SW480 (cell line): ENCODE measurements at places on chromosomes 7 and 10.
A peak's percentile ranks its signal among the peaks of the same experiment; 100 is the strongest.

- no peak for DNase-seq
Measured at GRCh38 chr7:20556091-20556490, 59.4 kb upstream of the ABCB5 start.

DNA sequence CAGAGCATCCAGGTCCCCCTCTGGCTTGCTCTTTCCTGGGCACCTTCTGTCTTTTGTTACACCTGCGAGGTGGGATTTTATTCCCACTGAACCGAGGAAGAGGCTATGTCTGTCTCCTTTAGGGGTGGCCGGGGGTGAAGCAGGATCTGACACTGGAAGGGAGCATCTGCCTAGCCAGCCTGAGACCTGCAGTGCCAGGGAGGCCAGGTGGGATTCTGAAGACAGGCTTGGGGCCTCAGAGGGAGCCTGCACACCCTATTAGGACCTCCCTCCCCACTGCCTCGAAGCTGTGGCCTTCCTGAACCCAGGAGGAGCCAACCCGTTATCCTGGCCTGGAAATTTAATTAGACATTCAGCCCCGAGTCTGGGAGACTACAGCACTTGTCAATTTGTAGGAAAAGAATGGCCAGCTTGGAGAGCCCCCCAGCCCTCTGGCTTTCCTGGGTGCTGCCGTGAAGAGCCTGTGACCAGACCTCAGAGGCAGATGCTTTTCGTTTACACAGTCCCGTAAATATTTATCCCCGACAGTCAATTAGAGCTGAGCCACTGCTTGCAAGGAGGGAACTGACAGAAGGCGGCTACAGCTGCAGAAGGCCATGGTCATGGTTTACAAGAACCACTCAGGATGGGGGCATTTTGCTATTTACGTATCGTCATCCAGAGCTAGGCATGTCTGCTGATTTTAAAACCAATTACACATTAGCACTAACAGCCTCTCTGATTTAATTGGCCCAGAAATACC, 19.7 kb downstream of the CHAT start:
- DNase-seq, result no peak

DNA sequence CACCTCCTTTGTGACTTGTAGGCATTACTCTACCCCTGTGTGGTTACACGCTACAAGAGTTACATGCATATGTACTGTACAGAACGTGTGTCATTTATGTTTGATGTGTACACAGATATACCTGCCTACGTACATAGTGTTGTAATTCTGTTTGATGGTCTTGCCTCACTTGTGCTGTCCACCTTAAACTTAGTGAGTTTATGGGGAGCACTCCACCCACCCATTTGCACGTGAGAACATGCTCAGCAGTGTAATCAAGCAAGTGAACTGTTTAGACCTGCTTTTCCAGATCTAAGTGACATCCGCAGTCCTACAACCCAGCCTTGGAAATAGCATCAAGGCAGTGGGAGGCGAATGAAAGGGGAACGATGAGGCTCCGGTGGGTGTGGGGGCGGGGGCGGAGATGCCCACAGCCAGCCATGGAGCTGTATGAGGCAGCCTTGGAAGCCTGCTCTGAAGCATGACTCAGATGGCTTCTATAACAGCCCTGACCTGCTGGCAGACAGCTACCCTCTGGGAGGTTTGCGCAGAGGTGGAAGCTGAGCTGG, 52.1 kb downstream of the SUFU start:
- no peak for DNase-seq

DNA sequence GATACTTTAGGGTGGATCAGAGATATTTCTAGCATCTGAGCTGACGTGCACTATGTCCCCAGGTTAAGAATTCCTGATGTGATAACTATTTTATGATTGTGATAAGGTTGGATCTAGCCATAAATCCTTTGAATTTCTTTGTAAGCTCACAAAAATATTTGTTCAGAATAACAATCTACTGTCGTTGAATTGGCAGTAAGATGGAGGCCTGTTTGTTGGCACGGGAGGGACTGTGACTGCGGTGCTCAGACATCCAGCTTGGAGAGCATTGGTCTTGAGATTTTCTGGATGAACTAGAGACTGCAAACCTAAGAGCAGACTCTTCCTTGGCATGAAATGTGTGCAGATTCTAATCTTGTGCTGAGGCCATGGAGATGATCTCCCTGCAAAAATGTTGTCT, 131.1 kb downstream of the LRRC4 start:
- DNase-seq, result no peak

GRCh38 chr7:155710530-155710929, 66.1 kb downstream of the RBM33 start:
- DNase-seq, result no peak

DNA sequence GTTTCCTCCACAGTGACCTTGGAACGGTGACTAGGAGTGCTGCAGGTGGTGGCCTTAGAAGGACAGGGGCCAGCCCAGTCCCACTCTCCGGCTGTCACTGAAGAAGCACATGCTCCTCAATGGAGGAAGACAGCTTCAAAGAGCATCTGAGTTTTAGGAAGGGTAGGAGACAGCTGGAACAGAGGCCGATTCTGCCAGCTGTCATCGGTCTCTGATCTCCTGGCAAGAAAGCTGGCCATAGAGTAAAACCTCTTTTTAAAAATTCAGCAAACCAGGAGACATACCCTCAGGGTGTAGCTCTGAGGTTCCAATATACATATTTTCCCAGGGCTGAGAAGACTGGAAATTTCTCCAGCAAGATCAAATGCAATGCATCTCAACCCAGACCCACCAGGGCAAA, 55.9 kb downstream of the KCNMA1 start:
- DNase-seq, result no peak

DNA sequence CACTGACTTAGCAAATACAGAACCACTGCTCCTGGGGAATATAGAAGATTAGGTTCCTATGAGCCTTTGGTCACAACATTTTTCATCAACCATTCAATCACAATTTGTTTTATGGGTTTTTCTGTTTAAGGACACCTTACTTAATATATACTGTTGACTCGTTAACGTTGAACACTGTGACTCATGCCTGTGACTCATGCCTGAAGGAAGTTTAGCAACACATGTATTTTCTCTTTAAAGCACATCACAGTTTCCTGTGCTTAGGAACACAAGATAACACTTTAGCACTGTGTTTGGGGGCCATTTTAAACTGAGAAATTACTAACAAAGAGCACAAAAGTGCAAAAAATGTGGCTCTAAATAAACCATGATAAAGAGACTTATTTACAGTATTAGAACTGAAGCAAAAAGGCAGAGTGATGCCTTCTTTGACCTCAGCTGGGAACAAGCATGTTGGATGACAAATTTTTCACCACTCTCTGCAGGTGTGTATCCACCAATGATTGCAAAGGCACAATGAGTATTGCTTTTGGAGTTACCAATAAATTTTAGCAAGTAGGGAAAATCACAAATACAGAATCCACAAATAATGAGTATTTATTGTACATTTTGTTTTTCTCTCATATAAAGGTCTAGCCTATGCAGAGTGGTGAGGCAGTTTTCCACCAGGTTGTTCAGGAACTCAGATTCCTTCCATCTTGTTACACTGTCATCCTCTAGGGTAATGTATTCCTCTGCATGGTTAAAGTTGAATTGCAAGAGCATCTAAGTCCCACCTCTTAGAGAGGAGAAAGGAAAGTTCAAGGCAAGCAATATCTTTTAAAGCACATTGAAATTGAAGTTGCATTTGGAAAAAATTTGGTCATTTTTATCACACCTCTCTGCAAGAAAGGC, 7.3 kb downstream of the FGFBP3 start:
- DNase-seq, result peak; percentile 81

GRCh38 chr7:158109364-158110033, 478.1 kb downstream of the PTPRN2 start:
- peak; percentile 21 for DNase-seq

- no peak for DNase-seq
Measured at GRCh38 chr10:47441938-47442337, 42.0 kb downstream of the ANXA8 start.

- no peak for DNase-seq
Measured at GRCh38 chr10:128336401-128336800, 210.2 kb upstream of the MKI67 start.

- no peak for DNase-seq
Measured at GRCh38 chr10:97355571-97355975, 21.0 kb upstream of the FRAT2 start.

DNA sequence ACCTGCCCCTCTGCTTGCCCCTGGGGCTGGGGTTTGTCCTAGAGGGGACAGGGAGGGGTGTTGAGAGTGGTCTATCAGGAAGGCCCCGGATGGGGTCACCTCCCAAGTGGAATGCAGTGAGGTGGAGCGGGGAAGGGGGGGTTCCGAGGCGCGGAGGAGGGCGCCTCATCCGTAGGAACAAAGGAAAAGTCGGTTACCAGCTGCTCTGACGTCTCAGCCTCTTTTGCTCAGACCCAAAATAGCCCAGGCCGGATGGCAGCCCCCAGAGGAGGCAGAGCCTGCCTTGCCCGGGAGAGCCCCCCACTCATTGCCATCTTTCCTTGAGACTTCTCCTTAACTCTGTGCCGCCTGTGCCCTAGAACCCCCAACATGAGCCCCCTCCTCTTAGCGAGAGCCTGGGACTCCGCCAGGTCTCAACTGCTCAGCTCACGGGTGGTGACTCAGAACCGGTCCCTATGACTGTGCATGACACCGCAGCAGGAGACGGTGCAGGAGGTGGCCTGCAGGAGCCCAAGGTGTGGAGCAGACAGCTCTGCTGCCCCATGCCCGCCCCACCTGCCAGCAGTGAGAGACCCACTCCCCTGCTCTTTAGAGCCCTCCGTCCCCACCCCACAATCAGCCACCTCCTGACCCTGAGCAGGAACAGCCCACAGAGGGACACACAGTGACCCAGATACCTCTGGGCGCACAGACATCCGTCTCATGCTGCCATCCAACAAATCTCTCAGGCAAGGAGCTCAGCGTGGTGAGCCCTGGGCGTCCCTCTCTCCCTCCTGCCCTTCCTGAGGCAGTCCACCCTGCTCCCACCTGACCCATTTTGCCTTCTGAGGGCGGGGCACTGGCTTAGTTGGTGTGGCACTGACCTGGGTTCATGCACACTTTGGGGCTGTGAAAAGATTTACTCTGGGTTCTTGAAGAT, 13.1 kb downstream of the STX1A start:
- DNase-seq, result no peak

DNA sequence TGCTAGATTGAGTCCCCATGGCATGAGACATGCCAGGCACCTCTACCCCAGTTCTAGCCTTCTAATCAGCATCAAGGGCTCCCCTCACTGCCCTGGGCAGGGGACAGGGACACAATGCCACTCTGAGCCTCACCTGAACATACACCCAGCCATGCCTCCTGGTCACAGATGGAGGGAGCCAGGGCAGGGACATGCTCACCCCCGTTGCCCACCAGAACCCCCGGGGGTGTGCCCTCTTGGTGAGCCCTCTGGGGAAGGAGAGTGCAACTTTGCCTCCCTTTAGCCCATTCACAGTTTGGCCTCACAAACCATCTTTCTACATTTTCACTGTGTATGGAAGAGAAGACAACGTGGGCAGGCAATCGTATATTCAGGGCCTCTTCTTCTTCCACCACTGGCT, 167.2 kb downstream of the LCOR start:
- DNase-seq, result no peak

- no peak for DNase-seq
Measured at GRCh38 chr7:17844022-17844421, 96.3 kb downstream of the SNX13 start.

GRCh38 chr7:5704534-5704922, 76.9 kb downstream of the RNF216 start:
- DNase-seq, result peak; percentile 74

DNA sequence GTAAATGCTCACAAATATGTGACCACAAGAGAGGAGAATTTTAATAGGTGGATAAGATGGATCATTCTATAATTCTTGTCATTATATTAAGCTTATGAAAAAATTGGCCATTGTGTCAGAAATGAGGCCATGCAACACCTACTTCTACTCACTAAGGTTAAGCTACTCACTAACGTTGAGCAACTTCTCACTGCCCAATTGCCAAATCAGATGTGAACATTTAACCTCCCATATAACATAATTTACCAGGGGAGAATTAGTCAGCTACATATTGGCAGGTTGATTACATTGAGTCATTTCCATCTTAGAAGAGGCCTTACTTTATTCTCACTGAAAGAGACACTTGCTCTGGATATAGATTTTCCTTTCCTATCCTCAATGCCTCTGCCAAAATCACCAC, 211.2 kb upstream of the DGKB start:
- DNase-seq, result no peak

GRCh38 chr10:1605999-1606940, 131.1 kb downstream of the ADARB2 start:
- DNase-seq, result no peak

- no peak for DNase-seq
Measured at GRCh38 chr7:25619963-25620799, 391.9 kb upstream of the NPVF start.

DNA sequence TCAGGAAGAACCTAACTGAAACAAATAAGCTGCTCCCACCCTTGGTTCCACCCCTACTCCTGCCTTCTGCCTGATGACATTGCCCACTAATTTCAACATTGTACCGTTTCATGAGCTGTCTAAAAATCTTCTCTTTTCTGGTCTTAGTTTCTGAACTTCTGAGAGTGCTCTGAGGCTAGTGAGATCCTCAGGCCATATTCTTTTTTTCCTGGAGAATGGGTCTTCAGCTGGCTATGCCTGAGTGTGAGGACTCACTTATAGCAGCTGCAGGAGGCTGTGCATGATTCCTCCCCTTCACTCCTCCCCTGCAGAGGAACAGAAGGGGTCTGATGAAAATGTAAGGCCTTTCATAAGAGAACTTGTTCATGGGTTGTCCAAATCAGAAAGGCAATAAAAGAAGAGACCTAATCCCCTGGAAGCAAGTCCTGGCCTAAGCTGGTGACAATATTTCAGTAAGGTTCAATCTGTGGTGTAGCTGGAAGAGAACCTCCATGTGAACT, 11.1 kb downstream of the HOXA4 start:
- DNase-seq, result no peak

DNA sequence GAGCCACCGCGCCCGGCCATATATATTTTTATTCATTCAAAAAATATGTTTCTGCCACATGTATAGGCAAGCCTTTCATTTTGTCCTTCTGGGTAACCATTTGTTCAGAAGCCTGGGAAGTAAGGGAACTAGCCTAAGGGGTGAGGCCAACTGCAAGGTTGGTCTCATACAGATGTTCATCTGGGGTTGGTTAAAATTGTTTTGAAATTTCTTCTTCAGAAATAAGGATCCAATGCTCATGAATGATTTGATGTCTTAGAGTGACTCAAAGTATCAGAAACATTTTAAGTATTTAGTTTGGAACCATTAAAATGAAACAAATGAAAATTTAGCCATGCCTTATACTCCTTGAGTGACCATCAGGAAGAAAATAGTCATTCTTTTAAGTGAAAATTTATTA, 397.2 kb downstream of the SUGCT start:
- no peak for DNase-seq

GRCh38 chr7:28649189-28649588, 236.9 kb downstream of the CREB5 start:
- DNase-seq, result no peak
